ENCODE measurements at places on chromosomes 16 and 17.

DNA sequence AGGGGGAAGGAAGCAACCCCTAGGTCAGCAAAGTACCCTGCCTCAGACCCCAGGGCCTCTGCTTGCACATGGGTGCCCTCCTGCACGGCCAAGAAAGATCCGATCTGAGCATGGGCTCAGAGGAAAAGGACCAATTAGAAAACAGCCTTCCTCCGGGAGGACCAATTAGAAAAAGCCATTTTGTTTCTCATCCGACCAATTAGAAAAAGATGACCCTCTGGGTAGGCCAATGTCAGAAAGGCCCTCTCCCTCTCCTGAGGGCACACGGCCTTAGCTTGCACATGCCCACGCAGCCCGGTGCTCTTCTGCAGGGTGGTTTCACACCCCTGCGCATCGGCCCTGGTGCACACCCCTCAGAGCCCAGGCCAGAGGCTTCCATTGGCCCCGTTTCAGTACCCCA lies 5.1 kb upstream of the CISD3 start:
- DNase-seq, result no peak

DNA sequence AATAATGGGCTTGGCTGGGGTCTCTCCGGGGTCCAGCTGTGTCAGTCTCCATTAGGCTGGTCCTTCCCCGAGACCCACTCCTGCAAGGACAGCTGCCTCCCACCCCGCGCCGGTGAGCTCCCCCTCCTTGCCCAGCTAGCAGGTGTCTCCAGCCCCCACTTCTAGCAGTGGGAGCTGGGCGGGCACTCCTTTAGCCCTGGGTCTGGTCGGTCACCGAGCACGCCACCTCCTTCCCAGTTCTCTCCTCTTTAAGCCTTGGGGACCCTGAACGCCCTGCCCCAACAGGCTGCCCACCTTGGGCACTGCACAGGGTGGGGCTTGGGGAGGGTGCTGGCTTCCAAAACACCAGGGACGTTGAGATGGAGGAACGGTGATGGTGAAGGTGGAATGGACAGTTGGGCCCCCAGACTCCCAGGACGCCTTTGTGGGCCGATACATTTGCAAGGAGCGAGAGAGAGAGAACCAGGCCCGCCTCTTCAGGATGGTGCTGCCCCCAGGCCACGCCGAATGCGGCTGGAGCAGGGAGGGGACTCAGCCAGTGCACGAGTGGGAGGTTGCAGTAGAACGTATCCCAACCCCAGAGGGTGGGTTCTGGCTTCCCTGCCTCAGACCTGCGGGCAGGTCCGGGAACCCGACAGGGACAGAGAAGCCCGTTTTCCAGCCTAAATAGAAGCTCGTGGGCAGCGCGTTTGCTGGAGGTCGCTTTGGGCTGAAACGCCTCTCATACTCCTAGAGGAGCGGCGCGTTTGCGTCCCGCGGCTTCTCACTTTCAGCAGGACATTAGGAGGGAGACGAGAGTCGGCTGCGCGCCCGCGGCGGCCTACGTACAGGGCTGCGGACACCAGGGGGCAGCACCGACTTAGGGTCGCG lies 10.7 kb downstream of the TBX2 start:
- DNase-seq, result peak; percentile 78

GRCh38 chr17:79951361-79952264 lies 84.1 kb downstream of the TBC1D16 start:
- peak; percentile 75 for DNase-seq

DNA sequence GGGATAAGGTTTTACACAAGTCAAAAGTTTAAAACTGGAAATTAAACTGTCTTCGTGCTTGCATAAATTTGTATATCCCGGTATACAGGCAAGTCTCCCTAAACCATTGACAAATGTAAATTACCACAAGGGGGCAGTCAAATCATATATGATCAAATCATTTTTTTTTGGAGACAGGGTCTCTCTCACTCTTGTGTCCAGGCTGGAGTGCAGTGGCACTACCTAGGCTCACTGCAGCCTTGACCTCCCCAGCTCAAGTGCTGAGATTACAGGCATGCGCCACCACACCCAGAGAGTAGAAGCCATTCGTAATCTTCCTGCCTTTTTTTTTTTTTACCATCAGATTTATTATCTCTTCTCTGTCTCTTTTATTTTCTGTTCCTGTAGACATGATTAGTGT lies 18.5 kb downstream of the TOP2A start:
- no peak for DNase-seq

DNA sequence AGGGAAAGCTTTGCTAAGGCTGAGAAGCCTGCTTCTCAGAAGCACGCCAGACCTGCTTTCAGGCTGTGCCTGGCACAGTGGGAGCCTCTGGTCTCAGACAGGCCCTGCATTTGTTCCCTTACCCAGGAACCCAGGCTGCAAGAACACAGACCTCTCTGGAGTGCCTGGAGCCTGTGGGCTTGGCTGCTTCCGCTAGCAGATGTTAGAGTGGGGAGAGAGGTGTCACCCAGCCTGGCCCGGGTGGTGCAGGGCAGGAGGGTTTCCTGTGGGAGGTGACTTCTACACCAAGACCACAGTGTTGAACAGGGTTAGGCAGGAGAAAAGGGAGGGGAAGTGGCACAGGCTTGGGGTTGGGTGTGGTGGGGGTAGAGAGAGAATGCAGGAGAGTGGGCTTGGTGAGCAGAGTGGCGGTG lies 35.8 kb upstream of the ADGRG1 start:
- DNase-seq, result no peak

- DNase-seq, result no peak
Measured at GRCh38 chr17:40597156-40597555, 31.9 kb upstream of the CCR7 start.

DNA sequence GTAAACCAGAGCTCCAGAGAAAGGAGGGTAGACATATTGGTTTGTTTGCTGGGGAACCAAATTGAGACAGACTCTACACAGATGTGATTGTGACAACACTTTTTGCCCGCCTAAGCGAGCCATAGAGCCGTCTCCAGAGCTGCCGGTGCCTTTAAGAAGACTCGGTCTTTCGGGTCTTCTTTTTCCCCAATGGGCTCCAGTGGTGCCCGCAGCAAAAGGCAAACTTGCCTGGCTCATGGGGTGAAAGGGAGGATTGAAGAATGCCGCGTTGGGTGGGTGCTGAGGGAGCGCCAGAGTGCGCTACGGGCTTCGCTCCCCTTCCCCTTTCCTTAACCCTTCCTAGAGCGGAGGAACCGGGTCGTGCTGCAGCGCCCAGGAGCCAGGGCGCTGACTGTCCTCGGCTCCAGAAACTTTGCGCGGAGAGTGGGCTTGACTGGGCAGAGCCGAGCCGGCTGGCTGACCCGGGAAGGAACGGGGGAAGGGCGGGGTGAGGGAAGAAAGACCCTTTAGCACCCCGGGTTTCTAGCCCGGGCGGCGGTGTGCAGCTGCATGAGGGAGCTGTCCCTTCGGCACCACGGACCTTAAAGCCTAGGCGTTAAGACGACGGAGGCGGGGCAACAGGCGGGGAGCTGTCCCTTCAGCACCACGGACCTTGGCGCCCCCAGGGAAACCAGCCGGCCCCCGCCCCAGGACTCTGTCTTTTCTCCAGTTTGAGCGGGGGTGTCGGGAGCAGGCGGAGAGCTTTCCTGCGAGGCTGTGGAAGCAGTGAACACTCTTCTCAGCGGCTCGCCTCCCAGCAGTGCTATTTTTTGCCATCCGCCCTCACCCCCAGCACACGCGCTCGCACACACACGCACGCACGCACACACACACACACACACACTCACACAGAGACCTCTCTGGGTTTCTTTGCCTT lies at the start of gene CACNG3:
CACNG3 (plus strand) TSS at position 880 of the 916 bp plus-strand sequence. CDS start 420 bp downstream, outside the sequence.
- no peak for DNase-seq

- DNase-seq, result no peak
Measured at GRCh38 chr16:37511-37910, 15.9 kb downstream of the POLR3K start.

DNA sequence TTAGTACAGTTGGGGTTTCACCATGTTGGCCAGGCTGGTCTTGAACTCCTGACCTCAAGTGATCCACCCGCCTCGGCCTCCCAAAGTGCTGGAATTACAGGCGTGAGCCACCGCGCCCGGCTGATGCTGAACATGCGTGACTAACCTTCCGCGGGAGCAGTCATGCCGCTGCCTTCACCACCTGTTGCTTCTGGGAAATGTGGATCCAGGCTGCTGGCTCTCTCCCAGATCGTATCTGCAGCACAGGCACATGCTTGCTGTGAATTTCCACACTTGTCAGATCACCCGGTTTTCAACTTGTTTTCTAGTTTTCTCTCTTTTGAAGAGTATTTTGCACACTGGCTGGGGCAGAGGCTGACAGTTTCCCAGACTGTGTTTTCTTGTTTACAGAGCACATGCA lies 97.9 kb downstream of the ADCY9 start:
- peak; percentile 82 for DNase-seq

- DNase-seq, result peak; percentile 83
Measured at GRCh38 chr17:48908853-48909394, 717 bp downstream of the UBE2Z start.

GRCh38 chr17:28811651-28812090 lies 30.9 kb downstream of the FAM222B start:
- peak; percentile 17 for DNase-seq

GRCh38 chr17:82386255-82386831 lies 14.8 kb downstream of the UTS2R start:
- no peak for DNase-seq

DNA sequence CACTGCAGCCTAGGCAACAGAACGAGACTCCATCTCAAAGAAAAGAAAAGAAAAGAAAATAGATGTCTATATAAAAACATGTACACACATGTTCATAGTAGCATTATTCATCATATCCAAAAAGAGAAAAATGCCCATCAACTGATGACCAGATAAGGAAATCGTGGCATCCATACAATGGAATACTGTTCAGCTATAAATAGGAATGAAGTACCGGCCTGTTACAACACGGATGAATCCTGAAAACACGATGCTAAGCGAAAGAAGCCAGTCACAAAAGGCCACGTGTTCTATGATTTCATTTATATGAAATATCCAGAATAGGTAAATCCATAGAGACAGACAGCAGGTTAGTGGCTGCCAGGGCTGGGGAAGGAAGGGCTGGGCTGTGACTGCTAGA lies 65.8 kb downstream of the TBC1D16 start:
- no peak for DNase-seq

- DNase-seq, result peak; percentile 84
Measured at GRCh38 chr16:75420987-75421819, 12.1 kb downstream of the CFDP1 start.

GRCh38 chr16:11550791-11551498 lies 35.8 kb downstream of the LITAF start:
- no peak for DNase-seq

- no peak for DNase-seq
Measured at GRCh38 chr17:70295731-70296130, 126.4 kb downstream of the KCNJ2 start.

GRCh38 chr16:70572050-70572925 lies 48.7 kb downstream of the SF3B3 start:
- no peak for DNase-seq

- no peak for DNase-seq
Measured at GRCh38 chr17:72515291-72516065, 394.7 kb downstream of the SOX9 start.

DNA sequence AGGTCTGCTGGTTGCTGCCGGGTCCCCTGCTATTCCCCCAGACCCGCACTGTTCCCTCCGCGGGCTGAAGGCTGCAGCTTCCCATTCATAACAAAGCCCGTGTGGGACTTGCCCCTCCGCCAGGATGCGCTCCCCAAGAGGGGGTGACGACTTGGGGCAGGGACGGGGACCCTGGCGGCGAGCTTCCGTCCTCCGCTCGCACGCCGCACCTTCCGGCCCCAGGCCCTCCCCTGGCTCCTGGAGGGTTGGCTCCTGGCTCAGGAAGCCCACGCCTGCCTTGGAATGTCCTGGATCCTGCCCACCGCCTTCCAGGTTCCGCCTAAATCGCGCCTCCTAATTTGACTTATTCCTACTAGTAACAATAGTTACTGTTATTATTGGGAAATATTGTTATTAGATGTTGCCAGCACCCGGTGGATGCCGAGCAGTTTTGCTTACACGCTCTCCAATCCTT lies 1.1 kb upstream of the TFAP4 start:
- DNase-seq, result peak; percentile 83

DNA sequence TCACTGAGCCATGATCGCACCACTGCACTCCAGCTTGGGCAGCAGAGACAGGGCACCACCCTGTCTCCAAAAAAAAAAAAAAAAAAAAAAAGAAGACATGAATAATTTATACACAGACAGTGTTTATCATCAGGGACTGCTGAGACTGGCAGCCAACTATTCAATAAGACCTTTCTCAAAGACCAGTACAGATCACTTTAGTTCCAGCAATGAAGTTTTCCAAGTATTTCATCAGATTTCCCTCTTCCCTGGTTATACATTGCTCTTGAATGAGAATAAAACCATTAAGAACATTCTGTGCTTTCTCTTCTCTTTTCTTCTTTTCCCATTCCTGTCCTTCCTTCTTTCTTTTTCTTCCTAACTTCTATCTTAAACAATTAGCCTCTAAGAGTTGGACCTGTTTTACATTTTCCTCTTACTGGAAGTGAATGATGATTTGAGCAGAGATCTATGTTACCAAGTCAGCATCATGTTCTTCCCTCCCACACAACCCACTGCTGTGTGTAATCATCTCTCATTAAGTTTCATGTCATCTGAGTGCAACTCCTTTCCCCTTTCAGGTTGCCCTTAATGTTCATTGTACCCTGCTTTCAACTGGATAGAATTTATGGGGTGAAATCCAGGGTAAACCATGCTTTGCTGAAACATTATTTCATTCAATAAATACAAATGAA lies 35.9 kb upstream of the SMIM36 start:
- no peak for DNase-seq

DNA sequence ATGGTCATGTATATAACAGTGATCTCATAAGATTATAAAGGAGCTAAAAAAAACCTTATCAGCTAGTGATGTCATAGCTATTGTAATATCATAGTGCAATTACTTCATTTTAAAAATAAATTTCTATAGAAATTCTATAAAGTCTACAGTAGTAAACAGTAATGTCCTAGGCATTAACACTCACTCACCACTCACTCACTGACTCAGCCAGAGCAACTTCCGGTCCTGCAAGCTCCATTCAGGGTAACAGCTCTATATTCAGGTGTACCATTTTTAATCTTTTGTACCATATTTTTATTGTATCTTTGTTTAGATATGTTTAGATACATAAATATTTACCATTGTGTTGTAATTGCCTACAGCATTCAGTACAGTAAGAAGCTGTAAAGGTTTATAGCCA lies 524.4 kb upstream of the CDH5 start:
- no peak for DNase-seq

DNA sequence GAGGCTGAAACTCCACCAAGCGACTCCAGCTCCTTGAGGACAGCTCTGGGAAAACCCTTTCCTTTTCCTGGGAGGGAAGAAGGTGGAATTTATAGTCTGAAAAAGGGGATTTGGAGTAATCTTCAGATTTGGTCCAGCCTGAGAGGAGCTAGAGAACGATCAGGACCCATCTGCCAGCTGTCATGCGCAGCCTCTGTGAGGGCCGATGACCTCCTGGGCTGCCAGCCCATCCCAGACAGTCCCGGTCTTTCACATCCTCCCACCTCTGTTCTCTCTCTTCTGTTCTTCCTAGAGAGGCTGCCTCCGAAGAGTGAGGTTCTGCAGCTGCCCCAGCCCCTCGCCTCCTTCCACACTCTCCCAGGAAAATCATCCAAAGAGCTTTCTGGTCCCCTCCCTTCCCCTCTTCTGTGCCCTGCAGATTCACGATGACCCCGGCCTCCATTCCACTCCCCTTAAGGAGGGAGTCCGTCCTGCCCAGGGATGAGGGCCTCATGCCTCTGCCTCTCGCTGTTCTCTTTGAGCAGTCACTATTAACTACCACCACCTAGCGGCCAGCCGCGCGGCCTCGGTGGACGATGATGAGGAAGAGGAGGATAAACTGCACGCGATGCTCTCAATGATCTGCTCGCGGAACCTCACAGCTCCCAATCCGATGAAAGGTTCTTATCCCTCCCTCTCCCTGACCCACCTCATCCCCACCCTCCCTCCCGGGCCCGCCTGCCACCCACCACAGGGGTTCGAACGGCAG lies 29.6 kb downstream of the SGSM2 start:
- DNase-seq, result no peak
